ENCODE measurements at places on chromosomes 6 and 20.

DNA sequence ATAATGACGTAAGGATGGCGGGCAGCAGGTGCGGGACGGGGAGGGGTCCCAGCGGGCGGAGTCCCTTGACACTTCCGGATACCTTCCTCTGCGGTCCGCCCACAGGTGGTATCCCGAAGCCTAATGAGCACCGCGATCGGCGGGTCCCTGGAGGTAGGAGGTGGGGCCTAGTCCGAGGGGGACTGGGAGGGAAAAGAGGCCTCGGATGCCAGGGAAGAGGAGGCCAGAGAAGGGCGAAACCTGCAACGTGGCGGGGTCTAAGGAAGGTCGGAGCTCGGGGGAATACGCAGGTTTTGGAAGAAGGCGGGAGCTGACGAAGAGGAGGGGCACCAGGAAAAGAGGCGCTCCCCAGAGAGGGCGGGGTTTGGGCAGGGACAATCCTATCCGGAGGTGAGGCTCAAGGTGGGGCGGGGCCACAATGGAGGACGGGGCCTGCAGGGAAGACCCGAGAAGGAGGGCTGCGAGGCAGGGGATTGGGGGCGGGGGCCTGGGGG, 3.7 kb downstream of the PRSS16 start:
- no peak for DNase-seq

- DNase-seq: no peak
These were observed 72.0 kb downstream of the TIAM2 start for GRCh38 chr6:155066921-155067680.

DNA sequence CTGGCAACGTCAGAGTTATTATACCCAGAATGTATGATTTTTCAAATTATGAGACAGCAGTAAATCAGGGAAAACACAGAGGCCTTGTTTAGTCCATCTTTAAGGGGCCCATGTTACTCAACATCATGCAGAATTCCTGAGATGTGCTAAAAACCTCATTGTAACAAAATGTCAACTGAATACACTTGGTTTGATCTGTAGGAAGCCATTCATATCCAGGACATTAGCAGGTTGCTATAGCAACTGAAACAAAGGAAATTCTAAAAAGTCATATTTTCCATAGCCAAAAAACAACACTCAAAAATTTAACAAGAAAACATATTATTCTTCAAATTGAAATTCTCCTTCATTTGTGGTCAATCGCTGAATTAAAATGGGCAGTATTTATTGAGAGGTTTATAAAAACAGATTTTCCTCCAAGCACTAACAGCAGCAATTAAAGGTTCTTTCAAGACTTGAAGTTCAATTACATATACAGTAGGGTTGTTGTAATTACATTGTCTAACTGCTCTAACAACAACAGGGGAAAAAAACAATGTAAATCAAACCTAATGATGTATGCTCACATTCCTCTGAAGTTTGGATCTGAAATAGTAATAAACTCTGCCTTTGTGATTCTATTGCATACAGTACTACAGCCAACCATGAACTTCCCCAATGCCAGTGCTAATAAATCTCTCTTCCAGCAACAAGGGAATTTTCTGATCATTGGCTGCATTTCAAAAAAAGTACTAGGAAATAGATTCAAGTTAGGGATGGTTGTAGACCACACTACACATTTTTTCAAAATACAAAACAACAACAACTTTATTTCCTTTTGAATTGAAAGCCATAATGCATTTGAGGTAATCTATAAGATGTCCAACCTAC, 34.9 kb downstream of the COL12A1 start:
- DNase-seq: no peak

- no peak for DNase-seq
These were observed 37.3 kb upstream of the NXT1 start for GRCh38 chr20:23313271-23313670.

GRCh38 chr6:42158011-42158410, 15.2 kb upstream of the GUCA1A start:
- DNase-seq: no peak

DNA sequence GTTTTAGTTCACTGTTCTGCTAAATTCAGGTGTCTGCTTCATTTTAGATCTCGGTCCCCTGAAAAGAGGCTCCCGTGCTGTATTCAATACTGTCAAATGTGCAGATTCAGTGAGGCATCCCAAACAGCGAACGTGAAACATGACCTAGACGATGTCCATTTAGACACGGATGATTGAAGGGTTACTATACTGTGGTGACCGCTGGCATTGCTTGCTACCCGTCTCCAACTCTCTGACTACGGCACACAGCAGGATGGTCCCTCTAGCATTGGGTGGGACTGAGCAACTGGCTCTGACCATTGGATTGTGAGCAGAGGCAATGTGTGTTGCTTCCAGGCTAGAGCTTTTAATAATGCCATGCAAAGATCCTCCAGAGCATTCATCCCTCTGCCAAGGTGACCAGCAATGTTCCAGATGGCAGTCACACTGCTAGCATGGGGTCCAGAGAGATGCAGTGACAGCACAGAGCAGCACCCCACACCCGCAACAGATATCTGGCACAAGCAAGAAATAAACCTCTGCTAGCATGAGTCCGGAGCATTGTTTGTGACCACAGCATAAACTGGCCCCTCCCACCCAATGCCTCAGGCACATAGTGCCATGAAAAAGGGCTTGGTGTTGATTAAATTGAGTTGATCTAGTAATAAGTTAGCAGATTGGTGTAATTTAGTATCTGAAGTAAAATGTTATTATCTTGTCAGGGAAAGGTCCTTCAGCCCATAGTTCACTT, 9.0 kb downstream of the METTL24 start:
- DNase-seq: no peak

- DNase-seq: no peak
These were observed 17.9 kb downstream of the CARMIL1 start for GRCh38 chr6:25297039-25297441.

GRCh38 chr20:10487142-10488136, 52.3 kb downstream of the SLX4IP start:
- DNase-seq: peak; percentile 65

DNA sequence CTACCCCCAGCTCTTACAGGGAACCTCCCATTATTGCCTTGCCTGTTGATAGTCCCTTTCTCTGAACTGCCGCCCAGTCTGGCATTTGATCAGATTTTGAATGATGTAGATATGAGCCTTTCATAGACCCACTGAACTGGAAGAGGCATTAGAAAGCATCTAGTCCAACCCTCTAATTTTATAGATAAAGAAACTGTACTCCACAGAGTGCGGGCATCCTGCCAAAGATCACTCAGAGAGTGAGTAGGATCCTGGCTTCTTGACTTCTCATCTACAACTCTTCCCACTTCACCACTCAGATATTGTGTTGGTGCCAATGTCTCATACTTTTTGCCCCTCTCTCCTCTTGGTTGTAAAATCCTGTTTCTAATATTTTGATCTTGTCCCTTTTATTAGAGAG, 179.2 kb upstream of the BMP2 start:
- no peak for DNase-seq

DNA sequence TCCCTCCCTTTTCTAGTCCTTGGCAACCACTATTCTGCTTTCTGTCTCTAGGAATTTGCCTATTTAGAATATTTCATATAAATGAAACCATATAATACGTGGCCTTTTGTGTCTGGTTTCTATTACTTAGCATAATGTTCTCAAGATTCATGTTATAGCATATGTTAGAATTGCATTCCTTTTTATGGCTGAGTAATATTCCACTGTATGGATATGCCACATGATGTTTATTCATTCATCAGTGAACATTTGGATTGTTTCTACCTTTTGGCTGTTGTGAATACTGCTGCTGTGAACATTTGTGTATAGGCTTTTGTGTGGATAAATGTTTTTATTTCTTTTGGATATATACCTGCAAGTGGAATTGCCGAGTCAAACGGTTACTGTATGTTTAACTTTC, 7.1 kb downstream of the SLC9A8 start:
- no peak for DNase-seq

- no peak for DNase-seq
These were observed 40.1 kb upstream of the SLC23A2 start for GRCh38 chr20:5041433-5041832.

GRCh38 chr20:20009784-20010253, 7.3 kb upstream of the NAA20 start:
- DNase-seq: no peak

GRCh38 chr20:51934301-51935002, 132.1 kb upstream of the SALL4 start:
- no peak for DNase-seq

- no peak for DNase-seq
These were observed 528.7 kb upstream of the RNF217 start for GRCh38 chr6:124433387-124434160.

DNA sequence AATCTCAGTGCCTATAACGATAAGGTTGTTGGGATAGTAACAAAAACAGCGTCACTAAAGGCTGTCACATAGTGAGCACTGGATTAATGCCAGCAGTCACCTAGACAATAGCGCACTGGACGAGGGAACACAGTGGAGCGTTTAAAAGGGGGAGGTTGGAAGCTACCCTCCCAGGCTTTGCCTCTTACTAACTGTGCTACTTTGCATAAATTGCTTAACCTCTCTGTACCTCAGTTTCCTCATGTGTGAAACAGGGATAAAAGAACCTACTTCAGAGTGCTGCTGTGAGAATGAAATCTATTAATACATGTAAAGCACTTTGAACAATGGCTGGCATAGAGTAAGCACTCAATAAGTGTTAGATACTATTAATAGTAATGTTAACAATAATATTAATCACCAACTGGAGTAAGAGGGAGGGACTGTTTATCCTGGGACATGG, 10.5 kb downstream of the BCL2L1 start:
- no peak for DNase-seq

- DNase-seq: no peak
These were observed 289.0 kb downstream of the LRFN2 start for GRCh38 chr6:40298207-40298606.

- DNase-seq: no peak
These were observed 90.1 kb downstream of the CAP2 start for GRCh38 chr6:17483391-17484016.

GRCh38 chr6:112065426-112065986, 11.6 kb downstream of the CCN6 start:
- DNase-seq: no peak

DNA sequence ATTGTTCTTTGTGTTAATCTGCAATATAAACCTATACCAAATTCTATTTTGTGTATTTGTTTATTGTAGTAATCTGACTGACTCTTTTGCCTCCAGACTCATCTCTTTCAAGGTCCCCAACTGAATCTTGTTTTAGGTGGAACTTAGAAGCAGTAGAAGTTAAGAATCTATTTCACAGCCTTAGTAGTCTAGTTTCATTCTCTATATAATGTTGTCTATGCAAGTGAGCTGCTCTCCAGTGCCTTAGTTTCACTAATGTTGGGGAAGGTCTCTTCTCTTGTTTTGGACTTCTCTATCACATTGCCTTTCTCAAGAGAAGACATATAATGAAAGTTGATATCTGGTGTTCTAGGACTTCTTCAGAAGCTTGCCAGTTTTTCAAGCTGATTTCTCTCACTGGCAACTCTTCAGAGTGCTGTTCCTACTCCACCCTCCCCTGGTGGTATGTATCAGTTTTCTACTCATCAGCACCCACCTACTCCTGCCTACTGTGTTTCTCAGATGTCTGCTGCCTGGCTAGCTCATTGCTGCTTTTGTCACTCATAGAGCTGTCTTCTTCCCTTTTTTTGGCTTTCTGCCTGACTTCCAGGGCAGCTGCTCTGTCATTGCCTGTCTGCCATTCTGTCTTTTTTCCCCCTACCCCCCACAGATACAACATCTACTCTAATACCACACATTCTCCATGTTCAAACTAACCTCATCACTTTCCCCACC, 82.1 kb downstream of the PTPRA start:
- DNase-seq: no peak

- DNase-seq: no peak
These were observed 133.8 kb upstream of the PRDM1 start for GRCh38 chr6:105952326-105952725.

- no peak for DNase-seq
These were observed 210.4 kb upstream of the PHACTR1 start for GRCh38 chr6:12506159-12506558.

- DNase-seq: no peak
These were observed 52.7 kb downstream of the SOD2 start for GRCh38 chr6:159640322-159640721.

- DNase-seq: peak; percentile 99
These were observed 1.6 kb downstream of the KIAA0408 start for GRCh38 chr6:127457456-127458064.

DNA sequence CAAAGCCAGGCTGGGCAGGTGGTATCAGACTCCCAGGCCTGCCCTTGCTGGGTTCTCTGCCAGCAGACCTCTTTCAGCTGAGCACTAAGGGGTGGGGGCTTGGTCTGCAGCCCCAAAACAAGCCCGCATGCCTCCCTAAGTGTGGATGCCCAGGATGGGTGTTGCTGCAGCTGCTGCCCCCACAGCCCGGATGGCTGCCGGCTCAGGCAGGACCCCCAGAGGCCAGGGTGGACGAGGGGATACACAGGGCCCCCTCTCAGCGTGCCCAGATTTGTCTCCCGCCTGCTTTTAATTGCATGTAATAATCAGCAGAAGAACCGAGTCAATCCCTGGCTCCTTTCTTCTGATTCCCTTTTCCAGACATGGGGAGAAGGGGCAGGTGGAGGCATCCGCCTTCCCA, 60.8 kb downstream of the VEGFA start:
- no peak for DNase-seq

DNA sequence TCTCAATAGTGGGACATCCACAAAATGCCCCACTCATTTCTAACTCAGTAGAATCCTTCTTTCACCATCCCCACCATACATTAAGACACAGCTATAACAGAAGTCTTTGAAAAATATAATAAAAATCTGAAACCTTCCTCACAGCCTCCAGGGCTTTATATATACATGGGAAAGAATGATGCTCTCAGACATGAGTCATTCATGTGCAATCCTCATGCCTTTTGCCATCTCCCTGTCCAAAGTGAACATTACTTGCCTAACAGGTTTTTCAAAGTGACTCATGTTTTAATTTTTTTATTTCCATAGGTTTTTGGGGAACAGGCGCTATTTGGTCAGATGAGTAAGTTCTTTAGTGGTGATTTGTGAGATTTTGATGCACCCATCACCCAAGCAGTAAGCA, 162.7 kb downstream of the RALGAPA2 start:
- DNase-seq: no peak

All from AML-193 (cell line).